Fibroblast of skin of back (primary cell): ENCODE measurements at places on chromosomes 6 and 20.

DNA sequence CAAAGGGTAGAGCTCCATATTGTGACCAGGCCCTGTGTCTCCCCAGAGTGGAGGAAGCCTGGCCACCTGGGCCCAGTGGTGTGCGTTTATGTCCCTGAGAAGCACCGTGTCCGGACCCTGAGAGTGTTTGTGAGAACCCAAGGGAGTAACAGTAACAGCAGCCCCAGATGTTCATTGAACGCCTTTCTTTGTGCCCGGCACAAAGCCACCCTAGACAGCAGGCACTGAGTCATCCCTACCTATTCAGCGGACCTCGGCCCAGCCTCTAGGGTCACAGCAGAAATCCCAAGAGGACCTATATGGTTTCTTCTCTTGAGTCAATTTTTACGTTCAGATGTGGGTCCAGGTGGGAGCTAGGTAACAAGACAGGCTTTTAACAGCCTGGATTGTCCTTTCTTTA lies 24.5 kb downstream of the BCAS4 start:
- no peak for DNase-seq

DNA sequence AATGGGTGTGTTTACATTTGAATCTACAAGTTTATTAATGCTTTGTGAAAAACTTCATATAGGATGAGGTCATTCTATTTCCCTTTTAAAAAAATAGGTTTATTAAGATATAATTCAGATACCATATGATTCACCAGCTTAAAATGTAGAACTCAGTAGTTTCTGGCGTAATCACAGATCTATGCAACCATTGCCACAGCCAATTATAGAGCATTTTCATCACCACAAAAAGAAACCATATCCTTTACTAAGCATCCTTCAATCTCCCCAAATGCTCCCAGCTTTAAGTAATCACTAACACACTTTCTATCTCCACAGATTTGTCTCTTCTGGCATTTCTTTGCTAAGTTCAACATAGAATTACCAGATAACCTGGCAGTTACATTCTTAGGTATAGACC lies 137.2 kb downstream of the PTPRT start:
- DNase-seq = no peak

- no peak for DNase-seq
These were observed 57.0 kb downstream of the CD40 start for GRCh38 chr20:46175127-46175494.

GRCh38 chr6:169793408-169793807 lies 42.0 kb downstream of the ERMARD start:
- no peak for DNase-seq

DNA sequence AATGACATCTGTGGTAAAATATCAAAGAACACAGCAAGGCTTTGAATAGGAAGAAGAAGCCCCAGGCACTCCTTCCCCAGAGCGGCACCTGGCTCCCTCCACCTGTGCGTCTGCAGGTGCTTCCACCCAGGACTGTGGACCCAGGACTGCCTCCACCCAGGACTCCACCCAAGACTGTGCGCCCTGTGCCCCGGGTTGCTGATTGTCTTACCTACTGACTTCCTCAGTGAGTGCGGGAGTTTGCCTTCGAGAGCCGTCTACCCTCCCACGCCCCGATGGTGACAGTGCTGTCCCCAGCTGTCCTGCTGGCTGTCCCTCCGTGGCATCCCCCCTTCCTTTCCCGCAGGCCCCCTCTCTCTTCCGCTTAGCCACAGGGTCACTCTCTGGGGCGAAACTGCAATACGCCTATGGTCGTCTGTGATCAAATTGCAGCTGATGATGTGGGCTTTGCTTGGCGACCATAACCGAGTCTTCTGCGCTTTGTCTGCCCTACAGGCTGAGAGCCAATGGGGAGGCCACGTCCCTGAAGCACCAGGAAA lies 52.1 kb downstream of the IRF4 start:
- no peak for DNase-seq

GRCh38 chr6:111764238-111765175 lies 108.7 kb downstream of the FYN start:
- peak; percentile 47 for DNase-seq

GRCh38 chr20:36604952-36605398 lies 604 bp upstream of the RAB5IF start:
- DNase-seq = no peak

GRCh38 chr6:70479236-70479635 lies 65.9 kb downstream of the FAM135A start:
- peak; percentile 35 for DNase-seq

- peak; percentile 50 for DNase-seq
These were observed 38.4 kb upstream of the ARHGAP18 start for GRCh38 chr6:129748212-129748900.

DNA sequence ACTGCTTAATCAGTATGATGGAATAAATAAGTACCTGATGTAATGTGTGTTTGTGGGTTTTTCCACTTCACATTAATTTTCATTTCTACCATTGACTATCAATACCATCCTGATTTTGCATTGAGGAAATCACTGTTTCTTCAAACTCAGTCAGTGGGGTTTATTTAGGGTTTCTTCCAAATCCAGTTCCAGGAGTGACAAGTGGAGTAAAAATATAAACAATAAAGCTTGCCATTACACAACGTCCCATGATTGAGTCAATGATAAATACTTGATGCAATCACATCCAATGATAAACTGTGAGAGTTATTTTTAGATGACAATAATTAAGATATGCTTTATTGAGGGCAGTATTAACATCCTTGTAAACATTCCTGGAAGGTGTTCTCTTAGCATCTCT lies 1037.4 kb upstream of the GJE1 start:
- no peak for DNase-seq

DNA sequence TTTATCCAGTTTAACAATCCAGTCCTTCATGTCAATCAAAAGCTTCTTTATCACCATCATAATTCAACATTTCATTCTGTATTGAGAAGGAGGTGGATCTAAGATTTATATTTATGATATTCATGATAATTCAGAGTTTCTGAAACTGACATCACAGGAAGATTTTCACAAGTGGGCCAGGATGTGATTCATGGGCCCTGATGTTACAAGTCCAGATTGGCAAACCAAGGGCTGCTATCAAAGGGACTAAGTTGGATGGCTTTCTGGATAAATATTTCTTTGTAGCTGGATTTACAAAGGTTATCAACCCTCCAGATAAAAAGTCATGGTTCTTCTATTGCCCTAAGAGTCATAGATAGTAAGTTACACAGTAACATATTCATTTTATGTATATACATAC lies 866.5 kb downstream of the KIF16B start:
- DNase-seq = no peak

DNA sequence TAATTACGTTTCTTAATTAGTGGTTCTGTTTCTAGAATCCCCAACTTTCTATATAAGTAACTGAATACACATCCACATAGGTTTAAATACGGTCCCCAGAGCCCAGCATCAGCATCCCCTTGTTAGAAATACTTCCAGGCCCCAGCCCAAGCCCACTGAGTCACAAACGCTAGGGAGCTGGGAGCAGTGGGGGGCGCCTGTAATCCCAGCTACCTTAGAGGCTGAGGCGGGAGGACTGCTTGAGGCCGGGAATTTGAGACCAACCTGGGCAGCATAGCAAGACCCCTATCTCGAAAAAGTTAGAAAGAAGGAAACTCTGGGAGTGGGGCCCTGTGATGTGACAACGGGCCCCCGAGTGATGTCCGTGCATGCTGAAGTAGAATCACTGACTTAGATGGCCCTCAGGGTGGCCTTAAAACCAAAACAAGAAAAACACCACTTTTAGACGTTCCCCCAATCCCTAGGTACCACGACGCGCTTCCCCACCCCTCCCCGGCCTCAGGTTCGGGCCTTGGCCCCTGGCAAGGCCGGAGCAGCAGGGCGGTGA lies 1.3 kb upstream of the PPP1R3G start:
- no peak for DNase-seq

GRCh38 chr20:4913147-4913546 lies 88.2 kb downstream of the SLC23A2 start:
- no peak for DNase-seq

- DNase-seq = no peak
These were observed 370.9 kb upstream of the HS3ST5 start for GRCh38 chr6:114713690-114714089.

- no peak for DNase-seq
These were observed 107.9 kb upstream of the VGLL2 start for GRCh38 chr6:117157448-117157847.

GRCh38 chr6:109760208-109760607 lies 69.1 kb downstream of the FIG4 start:
- DNase-seq = no peak

- no peak for DNase-seq
These were observed 12.4 kb upstream of the CSNK2A1 start for GRCh38 chr20:555976-556385.

- DNase-seq = no peak
These were observed 191.1 kb downstream of the PLCB4 start for GRCh38 chr20:9260027-9260426.

DNA sequence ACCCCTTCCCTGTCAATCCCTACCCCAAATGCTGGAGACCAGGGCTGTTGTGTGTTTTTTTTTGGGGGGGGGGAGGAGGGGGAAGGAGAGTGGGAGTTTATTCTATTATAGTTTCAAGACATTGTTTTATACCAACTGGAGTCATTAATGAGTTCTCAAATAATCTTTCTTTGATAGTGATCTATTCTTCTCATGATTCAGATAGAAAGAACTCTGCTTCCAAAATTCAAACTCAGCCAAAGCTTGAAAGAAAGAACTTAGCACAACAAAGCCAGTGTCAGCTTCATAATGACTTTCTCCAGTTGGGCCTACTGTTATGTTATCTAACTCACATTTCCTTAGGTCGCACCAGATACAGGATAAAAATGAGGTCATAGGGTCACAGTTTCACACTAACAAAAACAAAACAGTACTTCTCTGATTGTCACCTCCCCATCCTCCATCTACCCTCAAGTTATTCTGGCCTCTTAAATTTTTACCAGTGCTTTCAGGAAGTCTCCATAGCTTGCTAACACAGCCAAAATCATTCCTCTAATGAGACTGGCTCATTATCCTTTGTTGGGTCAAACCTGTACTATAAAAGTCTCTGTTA lies 19.0 kb upstream of the MAP3K7 start:
- DNase-seq = no peak

GRCh38 chr6:114281496-114281895 lies 61.3 kb downstream of the HS3ST5 start:
- no peak for DNase-seq

GRCh38 chr6:105250533-105250932 lies 70.7 kb upstream of the POPDC3 start:
- DNase-seq = no peak

DNA sequence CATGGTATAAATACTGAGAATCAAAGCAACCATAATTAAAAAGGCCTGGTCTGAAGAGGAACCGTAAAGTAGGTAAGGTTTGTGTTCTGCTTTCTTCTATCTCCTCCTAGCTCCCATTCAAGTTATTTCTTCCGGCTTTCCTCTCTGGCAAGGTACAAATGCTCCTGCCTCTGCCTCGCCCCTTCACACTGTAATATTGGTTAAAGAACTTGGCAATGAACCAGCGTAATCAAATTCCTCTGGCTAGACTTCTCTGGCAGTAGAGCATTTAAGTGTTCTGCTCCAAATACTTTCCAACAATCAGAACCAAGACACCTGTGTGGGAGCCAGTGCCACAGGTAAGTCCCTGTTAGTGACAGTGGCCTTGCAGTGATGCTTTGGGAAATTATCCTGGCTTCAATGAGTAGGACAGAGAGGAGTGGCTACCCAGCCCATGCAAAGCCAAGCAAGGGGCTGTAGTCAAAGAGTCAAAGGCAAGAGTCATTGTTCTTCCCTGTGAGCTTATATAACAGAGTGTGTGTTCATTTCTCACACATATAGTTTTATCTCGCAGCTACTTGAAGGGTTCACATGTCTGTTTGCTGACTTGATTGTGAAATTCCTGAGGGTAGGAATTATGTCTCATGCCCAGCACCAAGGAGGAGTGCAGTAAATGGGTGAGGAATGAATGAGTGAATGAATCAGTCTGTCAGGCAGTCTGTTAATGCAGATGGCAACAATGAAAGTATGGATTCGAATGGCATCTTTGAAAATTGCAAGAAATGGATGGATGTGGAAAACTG lies 329.3 kb downstream of the NRN1 start:
- DNase-seq = peak; percentile 34

- DNase-seq = no peak
These were observed 30.0 kb upstream of the TGM2 start for GRCh38 chr20:38194971-38195504.

GRCh38 chr6:165689699-165690098 lies 26.7 kb upstream of the PDE10A start:
- peak; percentile 30 for DNase-seq

GRCh38 chr20:37852666-37853065 lies 50.3 kb upstream of the VSTM2L start:
- DNase-seq = no peak

DNA sequence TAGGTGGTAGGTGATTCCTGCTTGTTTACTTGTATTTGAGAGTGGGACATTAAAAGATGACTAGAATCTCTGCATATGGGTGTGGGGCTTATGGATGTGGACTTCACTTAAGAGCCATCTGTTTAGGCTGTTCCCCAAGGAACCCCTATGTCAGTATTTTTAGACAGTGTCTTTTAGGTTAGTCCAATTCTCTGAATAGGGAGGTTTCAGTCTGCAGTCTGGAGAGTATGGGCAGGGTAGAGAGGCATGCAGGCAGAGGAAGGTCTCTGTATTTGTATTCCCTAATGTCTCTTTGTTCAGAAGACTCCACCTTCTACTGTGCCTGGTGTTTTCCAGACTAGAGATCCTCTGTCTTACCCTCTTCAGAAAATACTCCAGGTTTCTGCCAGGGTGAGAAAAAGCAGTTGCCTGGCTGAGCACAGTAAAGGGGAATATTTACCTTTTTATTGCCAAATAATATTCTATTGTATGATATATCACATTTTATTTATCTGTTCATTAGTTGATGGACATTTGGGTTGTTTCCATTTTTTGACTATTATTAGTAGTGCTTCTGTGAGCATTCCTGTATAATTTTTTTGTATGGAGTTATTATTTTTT lies 19.1 kb downstream of the SLX4IP start:
- DNase-seq = no peak

DNA sequence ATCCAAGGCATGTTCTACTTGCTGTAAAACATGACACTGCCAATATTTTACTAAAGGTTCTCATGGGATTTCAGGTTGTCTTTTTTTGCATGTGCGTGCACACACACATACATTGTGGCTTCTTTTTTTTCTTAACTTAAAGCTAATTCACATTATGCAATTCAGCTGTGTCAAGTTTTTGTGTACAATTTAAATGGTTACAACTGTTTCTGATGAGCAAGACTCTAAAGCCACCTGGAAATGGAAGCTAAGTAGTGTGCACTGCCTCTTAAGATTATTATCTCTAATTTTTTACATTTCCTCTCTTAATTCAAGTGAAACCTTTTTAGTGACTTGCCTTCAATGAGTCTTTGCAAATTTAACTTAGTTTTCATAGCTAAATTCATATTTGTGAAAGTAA lies 75.3 kb downstream of the TULP4 start:
- DNase-seq = no peak

DNA sequence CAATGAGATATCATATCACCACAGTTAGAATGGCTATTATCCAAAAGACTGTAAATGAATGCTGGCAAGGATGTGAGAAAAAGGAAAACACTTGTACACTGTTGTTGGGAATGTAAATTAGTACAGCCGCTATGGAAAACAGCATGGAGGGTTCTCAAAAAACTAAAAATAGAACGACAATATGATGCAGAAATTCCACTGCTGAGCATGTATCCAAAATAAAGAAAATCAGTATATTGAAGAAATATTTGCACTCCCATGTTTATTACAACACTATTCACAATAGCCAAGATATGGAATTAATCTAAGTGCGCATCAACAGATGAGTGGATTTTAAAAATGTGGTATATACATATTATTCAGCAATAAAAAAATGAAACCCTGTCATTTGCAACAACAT lies 898.9 kb upstream of the MAN1A1 start:
- no peak for DNase-seq

- DNase-seq = peak; percentile 26
These were observed 1.1 kb downstream of the RGS17 start for GRCh38 chr6:153129873-153130514.

GRCh38 chr6:56488281-56488680 lies 154.4 kb downstream of the DST start:
- DNase-seq = no peak
